ENCODE measurements at places on chromosomes 4 and X.

DNA sequence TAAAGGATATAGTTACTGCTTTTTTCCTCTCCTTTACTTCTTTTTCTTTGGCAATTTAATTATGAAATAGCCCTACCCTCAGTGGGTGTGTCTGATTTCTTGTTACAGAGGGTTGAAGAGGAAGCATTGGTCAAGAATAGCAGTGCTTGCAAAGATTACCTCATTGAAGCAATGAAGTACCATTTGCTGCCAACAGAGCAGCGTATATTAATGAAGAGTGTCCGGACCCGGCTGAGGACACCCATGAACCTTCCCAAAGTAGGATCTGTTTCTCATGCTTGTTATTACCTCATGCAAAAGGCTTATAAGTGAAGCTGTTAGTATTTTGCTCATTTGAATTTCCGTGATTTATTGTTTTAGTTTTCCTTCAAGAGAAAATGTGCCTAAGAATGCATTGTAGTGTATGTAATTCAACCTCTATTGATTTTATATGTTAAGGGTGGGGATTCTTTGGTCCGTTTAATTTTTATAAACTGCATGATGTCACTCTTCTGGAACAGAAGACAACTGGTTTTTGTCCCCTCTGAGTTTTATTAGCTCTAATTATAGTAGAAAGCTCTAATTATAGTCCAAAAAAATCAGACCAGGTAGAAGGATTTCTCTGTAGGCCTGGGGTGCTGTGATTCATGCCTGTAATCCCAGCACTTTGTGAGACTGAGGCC is 27.9 kb upstream of the MSMO1 start:
- no peak for DNase-seq

DNA sequence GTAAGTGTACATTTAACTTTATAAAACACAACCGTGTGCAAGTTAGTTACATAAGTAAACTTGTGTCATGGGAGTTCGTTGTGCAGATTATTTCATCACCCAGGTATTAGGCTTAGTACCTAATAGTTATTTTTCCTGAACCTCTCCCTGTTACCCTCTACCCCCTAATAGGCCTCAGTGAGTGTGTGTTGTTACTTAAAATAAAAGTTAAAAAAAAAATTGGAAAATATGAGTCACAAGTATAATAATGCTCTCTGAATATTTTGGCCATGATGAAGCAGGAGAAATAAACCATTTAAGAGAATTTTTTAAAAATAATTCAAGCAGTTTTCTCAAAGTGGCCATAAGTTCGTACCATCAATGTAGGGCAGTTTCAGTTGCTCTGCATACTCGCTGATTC is 105.1 kb upstream of the GRID2 start:
- DNase-seq: no peak

GRCh38 chr4:145956288-145956890 is 17.8 kb upstream of the ZNF827 start:
- no peak for DNase-seq

DNA sequence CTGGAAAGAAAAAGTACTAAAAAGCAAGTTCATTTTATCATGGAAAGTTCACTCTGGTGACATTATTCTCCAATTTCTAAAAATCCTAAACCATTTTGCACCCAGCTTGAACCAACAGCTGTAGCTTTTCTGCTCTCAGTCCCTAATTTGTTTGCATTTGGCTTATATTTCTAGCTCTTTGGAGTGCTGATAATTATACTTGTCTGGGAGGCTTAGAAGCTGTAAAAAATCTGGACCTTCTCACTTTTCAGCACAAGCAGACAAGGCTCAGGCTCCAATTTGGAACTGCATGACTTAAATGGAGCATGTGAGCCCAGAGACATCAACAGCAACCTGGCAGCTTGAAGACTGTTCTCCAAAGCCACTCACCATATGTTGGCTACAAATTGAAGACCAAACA is 170.9 kb upstream of the PCDH18 start:
- DNase-seq: no peak

DNA sequence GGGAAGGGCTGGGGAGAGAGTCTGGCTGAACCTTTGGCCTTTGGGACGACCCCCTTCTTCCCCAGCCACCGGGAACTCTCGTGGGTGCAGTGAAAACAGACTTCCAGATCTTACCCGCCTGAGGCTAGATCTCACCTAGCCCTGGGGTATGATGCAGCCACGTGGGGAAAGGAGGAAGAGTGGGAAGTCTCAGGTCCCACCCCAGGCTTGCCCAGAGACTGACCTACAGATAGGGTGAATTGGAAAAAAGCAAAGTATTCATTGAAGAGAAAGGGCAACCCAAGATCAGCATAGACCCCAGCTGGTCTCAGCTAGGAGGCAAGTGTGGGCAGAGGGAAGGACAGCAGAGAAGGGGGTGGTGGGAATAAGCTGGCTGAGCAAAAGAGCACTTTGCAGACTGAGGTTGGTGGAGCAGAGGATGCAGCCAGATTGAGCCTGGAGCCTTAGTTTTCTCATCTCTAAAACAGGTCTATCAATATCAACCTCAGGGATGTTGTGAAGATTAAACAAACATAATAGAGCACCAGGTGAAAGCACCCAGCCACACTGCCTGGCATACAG is 4.2 kb upstream of the EFNB1 start:
- no peak for DNase-seq
